RWPE2 (cell line): ENCODE measurements at places on chromosomes 13 and 19.

DNA sequence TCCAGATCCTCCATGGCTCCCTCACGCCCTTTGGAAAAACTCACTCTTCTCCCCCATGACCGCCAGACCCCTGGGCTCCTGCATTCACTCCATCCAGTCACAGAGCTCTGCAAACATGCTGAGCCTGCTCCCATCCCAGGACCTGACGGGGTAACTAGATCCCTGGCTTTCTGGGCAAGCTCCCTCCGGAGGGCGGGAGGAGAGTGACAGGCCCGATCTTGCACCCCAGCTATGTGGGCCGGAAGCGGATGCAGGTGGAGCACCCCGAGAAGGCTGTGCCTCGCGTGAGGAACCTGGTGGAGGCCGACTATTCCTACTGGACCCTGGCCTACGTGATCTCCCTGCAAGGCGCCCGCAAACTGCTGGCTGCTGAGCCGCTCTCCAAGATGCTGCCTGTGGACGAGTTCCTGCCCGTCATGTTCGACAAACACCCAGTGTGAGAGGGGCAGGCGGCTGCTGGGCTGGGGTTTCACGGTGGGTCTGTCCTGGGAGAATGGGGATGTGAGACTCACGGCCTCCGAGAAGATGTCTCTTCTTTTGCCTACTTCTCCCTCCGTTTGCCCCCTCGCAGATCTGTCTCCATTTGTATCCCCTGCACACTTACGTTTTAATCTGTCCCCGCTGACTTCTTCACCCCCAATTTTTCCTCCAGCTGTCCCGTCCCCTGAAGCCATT is 25.2 kb downstream of the COLGALT1 start:
- DNase-seq: no peak

- DNase-seq: no peak
Measured at GRCh38 chr13:48320399-48320790, 16.8 kb downstream of the RB1 start.

- DNase-seq: no peak
Measured at GRCh38 chr19:58021541-58022282, 12.1 kb upstream of the ZSCAN1 start.

- DNase-seq: no peak
Measured at GRCh38 chr13:55219538-55219937, 1921.2 kb upstream of the PRR20A start.

- no peak for DNase-seq
Measured at GRCh38 chr19:43820098-43820883, 6.8 kb upstream of the ZNF283 start.

DNA sequence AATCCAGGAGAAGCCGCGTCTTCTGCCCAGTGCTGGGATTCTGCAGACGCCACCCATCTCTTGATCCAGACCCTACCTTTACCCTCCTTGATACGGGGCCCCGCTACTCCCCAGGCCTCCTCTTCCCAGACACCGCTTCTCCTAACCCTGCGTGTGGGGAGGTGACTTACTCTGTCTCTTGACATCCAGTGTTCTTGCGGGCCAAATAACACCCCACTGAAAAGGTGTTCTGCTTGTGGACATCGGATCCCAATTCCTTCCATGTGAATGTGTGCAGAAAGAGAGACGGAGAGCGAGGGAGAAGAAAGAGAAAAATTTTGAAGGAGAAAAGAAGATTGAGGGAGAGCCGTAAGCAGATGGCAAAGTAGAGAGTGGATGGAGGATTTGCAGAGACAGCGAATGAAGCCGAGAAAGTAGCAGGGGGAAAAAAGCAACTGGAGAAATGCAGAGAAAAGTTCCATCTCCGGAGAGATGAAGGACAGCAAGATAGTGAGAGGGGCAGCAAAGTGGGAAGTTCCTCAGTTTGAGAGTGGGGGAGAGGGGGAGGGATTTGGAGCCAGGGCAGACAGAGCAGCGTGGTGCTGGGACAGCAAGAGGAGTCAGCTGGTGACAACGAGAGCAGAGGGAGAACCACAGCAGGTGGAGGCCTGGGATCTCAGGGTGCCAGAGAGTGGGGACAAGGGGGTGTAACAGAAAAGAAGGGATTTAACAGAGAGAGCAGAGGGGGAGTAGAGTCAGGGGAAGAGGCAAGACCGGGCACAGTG is 814 bp downstream of the ZNF480 start:
- DNase-seq: no peak

DNA sequence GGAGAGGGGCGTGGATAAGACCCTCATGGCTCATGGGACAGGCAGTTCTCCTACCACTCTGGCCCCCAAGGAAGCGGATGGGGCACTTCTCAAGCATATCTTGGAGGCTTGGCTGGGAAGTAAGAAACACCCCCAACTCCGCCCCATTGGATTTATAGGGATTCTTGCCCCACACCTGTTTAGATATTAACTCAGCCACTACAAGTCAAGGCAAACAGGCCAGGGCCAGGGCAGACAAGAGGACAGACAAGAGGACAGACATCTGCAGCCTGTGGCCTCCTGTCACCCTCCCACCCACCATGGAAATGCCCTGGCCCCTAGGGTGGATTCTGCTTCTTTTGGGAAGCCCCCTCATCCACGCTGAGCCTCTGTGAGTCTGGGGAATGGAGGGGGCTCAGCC is 24.1 kb downstream of the RDH8 start:
- DNase-seq: no peak

GRCh38 chr13:93767917-93768409 is 541.4 kb downstream of the GPC6 start:
- DNase-seq: no peak

DNA sequence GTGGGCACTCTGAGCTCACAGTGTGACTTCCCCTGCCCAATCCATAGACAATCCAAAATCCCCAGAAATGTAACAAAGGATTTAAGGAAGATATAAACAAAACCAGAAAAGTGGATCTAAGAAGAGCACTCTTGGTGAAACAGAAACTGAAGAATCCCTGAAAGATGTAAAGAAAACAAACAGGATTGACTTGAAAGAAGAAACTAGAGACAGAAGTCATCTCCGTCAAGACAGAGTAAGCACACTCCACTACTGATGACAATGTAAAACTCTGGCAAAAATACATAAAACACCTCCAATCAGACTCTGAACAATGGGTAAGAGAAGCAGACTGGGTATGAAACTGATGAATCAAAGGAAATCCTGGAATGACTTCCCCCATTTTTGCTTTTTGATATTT is 13.5 kb downstream of the TUBGCP3 start:
- no peak for DNase-seq

DNA sequence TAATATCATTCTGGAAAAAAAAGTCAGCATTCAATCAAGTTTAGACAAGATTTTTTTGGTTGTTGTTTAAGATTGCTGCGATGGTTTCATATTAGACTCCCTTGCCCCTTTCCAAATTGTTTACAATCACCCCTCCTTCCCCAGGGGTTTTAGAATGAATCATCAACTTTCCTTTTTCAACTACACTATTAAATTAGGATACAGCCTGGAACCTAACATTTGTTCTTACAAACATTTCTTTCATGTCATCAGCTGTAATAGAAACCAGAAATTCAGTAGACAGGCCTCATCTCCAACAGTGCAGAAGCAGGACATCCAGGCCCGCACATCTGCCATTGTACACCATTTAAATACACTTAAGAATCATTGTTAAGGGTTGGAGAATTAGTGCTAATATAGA is 44.4 kb upstream of the WDFY2 start:
- DNase-seq: no peak

DNA sequence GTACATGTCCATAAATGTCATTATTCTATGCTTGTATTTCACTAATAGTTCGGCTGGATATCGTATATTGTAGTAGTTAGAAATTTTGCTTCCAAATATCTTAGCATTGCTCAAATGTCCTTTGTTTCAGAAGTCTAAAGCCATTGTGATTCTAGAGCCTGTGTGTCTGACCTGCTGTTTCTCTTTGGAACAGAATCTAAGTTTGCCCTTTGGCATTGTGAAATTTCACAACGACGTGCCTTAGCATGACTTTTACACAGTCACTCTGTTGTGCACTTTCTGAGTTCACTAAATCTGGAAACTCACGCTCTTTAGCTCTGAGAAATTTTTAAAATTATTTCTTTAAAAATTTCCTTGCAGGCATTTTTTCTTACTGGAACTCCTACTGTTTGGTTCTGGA is 152.2 kb downstream of the TBC1D4 start:
- DNase-seq: no peak

DNA sequence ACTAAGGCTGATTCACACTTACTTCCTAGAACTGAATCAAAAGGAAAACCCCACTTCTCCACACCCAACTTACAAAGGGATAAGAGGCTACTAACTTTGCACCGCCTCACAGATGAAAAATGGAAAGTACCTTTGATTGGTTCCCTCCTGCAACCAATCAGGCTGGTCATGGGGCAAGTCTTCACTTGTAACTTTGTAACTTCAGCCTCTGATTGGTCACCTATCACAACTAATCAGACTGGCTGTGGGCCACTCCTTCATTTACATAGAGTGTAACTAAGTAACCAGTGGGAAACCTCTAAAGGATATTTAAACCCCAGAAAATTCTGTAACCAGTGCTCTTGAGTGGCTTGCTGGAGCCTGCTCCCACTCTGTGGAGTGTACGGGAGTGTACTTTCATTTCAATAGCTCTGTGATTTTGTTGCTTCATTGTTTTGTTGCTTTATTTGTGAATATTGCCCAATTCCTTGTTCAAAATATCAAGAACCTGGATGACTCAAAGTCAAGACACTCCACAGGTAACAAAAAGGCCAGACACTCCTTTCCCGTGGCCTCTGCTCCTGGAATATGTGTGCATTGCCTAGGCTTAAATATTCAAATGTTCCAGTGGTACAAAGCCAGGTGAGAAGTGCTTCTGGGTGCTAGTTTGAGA is 50.5 kb downstream of the RFC3 start:
- no peak for DNase-seq

DNA sequence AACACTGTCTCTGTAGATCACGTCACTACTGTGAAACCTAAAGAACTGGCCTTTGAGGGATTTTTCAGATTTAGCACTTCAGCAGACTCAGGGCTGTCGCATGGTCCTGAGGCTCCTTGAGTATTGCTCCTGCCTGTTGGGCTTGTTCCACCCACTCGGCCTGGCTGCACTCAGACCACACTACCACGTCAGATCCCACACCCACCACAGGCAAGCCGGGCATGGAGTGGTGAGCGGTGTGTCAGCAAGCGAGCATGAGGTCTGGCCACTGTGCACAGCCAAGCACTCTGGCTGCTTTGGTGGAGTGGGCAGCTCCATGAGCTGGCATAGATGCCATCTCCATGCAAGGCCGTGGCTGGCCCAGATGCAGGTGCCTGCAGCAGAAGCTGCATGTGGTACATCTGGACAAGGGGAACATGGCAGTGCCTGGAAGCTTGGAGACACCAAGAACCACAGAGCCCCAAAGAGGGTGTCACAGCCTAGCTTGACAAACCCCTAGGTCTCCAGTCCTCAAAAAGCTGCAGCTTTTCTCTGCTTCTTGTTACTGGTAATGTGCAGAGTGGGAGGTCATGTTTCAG is 9.4 kb upstream of the IGFL1 start:
- DNase-seq: no peak

GRCh38 chr13:112767506-112768471 is 78.0 kb downstream of the ATP11A start:
- DNase-seq: no peak

- DNase-seq: no peak
Measured at GRCh38 chr13:110929104-110929777, 14.4 kb upstream of the ANKRD10 start.

DNA sequence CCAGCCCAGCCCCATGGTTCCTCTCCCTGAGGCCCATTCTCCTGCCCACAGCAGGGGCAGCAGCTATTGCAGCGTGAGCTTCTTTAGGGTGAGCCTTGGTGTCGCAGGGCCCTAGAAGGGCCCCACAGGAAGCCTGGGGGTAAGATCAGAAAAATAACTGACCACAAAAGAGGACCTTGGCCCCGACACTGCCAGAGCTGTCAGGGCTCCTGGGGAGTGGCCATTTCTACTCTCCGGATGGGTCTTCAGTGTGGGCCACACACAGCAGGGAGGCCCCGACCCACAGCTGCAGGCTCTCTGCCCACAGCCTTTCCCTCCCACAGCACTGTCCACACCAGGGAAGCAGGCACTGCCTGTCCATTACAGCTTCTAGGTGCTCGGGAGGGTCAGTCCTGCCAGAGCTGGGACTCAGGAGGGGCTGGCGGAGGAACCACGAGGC is 3.5 kb upstream of the SIGLEC8 start:
- DNase-seq: no peak
